Left lung (tissue), 14 donors: ENCODE measurements at places on chromosomes 16 and 17.

DNA sequence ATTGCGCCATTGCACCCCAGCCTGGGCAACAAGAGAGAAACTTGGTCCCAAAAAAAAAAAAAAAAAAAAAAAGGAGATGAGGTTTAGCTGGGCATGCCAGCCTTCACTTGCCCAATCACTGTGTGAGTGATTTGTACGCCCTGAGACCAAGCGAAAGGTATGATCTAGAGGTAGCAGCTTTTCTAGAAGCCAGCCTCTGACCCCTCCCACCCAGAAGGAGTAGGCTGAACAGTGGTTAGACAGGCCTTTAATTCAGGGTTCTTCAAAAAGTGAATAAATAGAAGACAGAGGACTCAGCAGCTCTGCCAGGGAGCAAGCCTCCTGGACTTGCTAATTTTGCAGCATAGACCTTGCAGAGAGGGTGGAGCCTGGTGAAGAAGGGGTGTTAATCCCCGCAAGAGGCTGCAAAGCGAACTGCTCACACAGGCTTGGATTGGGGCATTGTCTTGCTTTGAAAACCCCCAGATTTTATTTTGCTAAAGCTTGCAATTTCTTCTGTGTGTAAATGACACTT lies 7.1 kb upstream of the CYTH1 start:
- no peak for DNase-seq

GRCh38 chr16:66256919-66257318 lies 109.6 kb upstream of the CDH5 start:
- no peak for DNase-seq

DNA sequence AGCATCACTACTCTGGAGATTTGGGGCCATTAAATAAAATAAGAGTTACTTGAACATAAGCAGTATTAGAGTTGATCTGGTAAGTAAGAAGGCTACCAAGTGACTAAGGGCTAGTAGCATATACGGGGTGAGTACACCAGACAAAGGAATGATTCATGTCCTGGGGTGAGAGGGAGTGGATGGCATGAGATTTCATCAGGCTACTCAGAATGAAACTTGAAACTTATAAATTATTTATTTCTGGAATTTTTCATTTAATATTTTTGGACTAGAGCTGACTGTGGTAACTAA lies 2.3 kb downstream of the SLFN5 start:
- no peak for DNase-seq

DNA sequence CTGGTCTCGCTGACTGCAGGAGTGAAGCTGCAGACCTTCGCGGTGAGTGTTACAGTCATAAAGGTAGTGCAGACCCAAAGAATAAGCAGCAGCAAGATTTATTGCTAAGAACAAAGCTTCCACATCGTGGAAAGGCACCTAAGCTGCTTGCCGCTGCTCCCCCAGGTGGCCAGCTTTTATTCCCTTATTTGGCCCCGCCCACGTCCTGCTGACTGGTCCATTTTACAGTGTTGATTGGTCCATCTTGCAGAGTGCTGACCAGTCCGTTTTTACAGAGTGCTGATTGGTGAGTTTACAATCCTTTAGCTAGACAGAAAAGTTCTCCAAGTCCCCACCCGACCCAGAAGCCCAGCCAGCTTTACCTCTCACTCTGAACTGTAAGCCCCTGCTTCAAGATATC lies 227.8 kb downstream of the ABCC12 start:
- no peak for DNase-seq

- DNase-seq, result peak; percentile 97
Measured at GRCh38 chr17:75515496-75516254, at the start of gene CASKIN2. Gene CASKIN2 (minus strand): TSS chr17:75515537. CDS start chr17:75513804, 1,733 bp downstream.

DNA sequence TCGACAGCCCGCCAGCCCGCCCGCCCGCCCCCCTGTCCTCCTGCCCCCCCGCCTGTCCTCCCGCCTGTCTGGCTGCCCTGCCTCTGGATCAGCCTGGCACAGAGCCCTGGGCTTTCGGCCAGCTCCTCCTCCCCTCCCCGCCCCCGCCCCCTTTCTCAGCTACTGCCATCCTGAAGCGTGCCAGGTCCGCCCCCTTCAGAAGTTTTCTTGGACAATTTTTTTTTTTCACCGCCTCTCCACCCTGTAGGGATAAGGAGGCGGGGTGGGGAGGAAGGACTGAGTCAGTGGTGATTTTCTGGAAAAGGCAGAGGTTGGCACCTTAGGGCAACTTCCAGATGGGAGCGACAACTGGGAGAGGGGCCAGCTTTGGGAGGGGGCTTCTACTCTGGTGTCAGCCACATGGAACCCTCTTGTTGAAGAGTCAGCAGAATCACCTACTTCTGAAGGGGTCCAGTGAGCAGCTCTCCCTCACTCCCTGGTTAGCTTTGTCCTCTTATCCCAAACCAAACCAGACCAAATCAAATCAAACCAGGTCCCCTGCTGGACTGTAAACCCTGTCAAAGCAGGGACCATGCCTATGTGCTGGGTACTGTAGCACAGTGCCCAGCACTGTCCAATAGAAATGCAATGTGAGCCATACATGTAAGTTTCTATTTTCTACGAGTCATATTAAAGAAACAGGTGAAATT lies 19.7 kb downstream of the IGF2BP1 start:
- peak; percentile 68 for DNase-seq

DNA sequence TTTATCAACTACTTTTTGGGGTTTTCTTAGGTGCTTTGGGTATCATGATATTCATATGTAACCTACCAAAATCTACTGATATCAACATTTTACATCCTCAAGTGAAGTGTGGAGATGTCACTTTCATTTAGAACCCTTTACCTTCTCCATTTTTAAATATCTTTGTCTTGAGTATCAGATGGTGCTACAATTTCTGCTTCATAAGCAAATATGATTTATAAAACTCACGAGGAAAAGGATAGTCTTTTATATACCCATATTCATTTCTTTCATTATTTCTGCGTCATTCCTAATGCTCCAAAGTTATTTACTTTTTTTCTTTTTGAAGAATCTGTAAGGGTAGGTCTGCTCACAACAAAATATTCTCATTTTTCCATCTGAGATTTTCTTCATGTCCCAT lies 991.7 kb downstream of the CDH11 start:
- DNase-seq, result no peak

GRCh38 chr17:40518401-40519088 lies 17.1 kb upstream of the TNS4 start:
- no peak for DNase-seq

DNA sequence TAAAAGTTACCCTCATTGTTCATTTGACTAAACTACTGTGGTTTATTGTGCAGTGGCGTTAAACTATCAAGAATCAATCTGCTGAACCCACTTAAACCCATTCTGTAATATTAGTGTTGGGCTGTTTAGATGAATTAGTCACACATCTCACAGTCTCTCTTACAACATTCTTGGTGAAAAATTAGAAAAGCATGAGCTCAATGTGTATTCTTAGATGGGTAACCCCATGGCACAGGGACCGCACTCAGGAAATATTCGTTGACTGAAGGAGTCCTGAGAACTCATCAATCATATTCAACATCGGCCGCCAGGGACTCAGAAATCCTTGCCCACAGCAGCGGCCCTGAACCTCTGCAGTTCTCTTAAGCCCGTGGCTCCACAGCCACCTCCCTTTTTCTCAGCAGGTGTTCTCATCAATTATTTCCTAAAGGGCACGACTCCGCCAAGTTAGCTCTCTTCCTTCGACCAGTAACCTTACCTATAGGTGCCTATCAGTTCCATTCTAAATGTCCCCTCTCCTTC lies 155.6 kb downstream of the STX8 start:
- DNase-seq, result no peak

GRCh38 chr17:61248399-61248798 lies 151.2 kb upstream of the TBX2 start:
- DNase-seq, result no peak

DNA sequence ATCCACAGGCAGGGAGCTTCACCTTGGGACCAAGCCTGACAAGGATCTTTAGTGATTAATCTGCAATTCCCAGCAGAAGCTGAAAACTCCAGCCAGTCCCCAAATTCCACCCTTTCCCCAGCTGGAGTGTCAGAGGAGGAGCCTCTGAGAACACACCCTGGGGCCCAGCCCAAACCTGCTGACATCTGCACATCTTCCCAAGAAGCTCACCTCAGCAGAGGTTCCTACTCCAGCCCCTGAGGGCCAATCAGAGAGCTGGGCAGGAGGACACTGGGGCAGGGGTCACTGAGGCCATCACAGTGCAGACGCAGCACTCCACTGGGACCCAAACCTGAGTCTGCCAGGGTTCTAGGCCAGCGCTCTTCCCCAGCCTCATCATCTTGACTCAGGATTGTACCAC lies 44.9 kb downstream of the CNGB1 start:
- no peak for DNase-seq

- DNase-seq, result no peak
Measured at GRCh38 chr16:73214825-73215677, 167.1 kb upstream of the ZFHX3 start.

DNA sequence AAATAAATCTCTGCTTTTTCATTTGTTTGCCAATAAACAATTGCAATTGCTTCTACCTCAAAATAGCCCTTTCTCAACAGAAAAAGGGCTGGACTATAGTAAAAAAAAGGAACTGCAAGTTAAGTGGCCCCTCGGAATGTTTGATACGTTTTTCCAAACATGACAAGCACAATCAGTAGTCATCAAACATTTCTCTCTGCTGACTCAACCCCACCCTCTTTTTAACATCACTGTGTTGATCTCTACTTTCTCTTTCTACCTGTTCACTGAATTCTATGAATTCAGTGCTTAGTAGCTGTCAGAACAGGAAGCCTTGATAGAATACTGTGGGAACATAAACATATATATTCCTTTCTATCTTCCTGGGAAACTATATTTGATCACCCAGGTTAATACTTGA lies 116.5 kb upstream of the AXIN2 start:
- DNase-seq, result no peak

DNA sequence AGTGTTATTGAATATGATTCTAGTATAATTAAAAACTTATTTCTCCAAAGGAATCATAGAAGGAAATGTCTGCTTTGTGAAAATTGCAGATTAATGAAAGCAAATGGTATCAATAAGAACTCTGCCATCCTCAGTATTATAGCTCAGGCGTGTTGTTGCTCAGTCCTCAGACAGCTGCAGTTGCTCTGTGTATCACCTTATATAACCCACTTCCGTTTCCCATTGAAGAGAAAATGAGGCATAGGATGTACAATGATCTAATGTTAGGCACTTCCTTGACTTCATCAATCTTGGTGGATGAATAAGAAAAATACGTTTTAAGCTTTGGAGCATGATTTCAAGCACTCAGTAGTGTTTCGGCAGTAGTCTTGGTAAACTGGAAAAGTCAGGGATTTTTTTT lies 14.1 kb downstream of the MFSD11 start:
- DNase-seq, result no peak

GRCh38 chr17:8068736-8069586 lies 18.6 kb downstream of the ALOX12B start:
- DNase-seq, result peak; percentile 69

DNA sequence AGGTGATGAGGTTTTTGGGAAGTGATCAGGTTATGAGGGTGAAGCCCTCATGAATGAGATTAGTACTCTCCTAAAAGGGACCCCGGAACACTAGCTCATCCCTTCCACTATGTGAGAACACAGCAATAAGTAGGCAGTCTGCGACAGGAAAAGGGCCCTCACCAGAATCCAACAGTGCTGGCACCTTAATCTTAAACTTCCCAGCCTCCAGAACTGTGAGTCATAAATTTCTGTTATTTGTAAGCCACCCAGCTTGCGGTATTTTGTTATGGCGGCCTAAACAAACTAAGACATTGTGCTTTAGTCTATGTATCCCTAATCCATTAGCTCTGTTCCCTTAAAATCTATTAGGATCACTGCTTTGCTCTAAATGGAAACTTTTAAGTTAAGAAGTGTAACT lies 8.5 kb downstream of the SLFN12 start:
- no peak for DNase-seq

GRCh38 chr16:56673921-56674320 lies 4.3 kb downstream of the MT1H start:
- no peak for DNase-seq

- DNase-seq, result peak; percentile 30
Measured at GRCh38 chr16:48126801-48127644, 28.8 kb downstream of the ABCC12 start.

DNA sequence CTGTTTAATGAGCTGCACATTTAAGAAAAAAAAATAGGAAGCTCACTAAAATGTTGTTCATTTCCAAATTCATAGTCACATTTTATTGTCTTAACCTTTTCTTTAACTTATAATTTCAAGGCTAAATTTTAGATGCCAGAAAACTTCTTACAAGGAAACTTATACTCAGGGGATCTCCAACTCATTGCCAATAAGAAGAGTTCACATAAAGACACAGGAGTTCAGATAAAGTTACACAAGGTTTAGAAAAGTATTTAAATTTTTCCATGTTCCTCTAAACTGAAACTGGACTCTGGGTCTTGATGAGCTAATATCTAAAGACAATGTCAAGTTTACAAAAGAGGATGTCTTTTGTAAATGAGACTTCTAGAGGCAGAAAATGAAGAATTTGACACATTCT lies 190.7 kb upstream of the KCNJ16 start:
- no peak for DNase-seq

- no peak for DNase-seq
Measured at GRCh38 chr17:50055055-50055425, 870 bp upstream of the ITGA3 start.

DNA sequence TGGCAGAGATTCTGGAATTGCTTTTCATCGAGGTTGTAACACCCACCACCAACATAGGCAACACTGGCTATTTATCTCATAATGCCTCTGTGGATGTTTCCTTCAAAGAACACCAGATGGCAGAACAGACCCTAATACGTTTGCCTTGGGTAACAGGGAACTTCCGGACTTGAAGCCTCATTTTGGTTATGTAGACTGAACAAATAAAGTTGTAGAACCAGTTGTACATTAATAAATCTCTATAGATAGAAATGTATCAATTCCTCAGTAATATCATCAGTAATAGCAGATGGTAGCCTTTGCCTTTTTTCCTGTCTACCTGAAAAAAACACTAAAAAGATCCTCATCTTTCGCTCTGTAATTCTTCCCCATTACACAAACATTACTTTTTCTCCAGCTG lies 25.9 kb upstream of the APOH start:
- DNase-seq, result no peak

- DNase-seq, result no peak
Measured at GRCh38 chr17:36705874-36706731, 104.7 kb downstream of the MRM1 start.

DNA sequence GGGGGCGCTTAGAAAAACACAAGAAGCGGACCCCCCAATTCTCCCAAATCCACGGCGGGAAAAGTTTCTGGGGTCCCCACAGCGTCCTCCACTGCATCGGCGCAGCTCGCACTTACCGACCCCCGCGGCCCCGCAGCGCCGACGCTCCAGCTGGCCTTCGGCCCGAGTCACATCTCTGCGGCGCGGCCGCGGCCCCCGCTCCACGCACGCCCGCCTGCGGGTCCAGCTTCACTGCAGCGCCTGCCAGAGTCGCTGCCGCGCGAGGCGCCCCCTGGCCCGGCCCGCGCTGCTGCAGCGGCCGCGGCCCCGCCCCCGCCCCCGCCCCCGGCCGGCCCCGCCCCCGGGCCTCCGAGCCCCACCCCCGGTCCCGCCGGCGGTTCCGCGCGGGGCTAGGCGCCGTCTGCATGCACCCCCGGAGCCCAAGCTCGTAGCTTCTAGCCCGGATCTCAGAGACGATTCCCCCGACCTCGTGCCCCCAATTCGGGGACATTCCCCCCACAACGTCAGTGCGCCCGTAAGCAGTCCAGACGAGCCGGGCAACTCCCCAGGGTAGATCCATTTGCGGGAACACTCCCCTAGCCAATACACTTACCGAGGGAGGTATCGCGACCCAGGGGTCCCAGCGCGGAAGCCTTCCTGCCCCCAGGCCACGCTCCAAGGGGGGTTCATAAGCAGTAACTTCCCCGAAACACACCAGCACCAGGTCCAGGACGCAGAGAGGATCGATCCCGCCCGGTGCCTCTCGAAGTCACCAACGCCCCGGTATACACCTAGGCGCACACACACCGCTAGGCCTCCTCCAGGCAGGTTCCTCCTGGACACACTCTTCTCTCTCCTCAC lies at the start of gene GPRC5B:
TSS of gene GPRC5B (minus strand) at position 238 of the 840 bp plus-strand sequence. CDS start 12,003 bp downstream, outside the sequence.
- peak; percentile 46 for DNase-seq
